DMS79 treated with DMSO at 0.1 percent for 48 hours (cell line): ENCODE measurements at places on chromosomes 16 and 17.

- no peak for DNase-seq
Measured at GRCh38 chr16:785563-786535, 2.3 kb downstream of the RPUSD1 start.

GRCh38 chr17:44280392-44280937 is 12.5 kb upstream of the SLC4A1 start:
- DNase-seq: no peak

- peak; percentile 94 for DNase-seq
Measured at GRCh38 chr17:42678951-42679491, 2.2 kb upstream of the PLEKHH3 start.

GRCh38 chr16:67283826-67284555 is 4.7 kb downstream of the PLEKHG4 start:
- DNase-seq: peak; percentile 35
